ENCODE measurements at places on chromosomes 12 and 14. TPM values are rescaled to one million over a fixed set of nuclear protein-coding genes. Genes with fewer than 3 reads are reported as not detected.

The CEP128 gene
- 1.4 TPM for total RNA-seq

The SMCO2 gene
- not detected for total RNA-seq

The LHX5 gene
- not detected for total RNA-seq

The SNRNP35 gene
- total RNA-seq = 16.4 TPM

The SYNDIG1L gene
- total RNA-seq = not detected

- DNase-seq = no peak
Measured at GRCh38 chr12:129063600-129063999, 210.3 kb downstream of the GLT1D1 start.

- DNase-seq = no peak
Measured at GRCh38 chr14:75553157-75553556, 25.3 kb upstream of the FLVCR2 start.

GRCh38 chr12:29710104-29710503, 73.6 kb downstream of the TMTC1 start:
- no peak for DNase-seq

DNA sequence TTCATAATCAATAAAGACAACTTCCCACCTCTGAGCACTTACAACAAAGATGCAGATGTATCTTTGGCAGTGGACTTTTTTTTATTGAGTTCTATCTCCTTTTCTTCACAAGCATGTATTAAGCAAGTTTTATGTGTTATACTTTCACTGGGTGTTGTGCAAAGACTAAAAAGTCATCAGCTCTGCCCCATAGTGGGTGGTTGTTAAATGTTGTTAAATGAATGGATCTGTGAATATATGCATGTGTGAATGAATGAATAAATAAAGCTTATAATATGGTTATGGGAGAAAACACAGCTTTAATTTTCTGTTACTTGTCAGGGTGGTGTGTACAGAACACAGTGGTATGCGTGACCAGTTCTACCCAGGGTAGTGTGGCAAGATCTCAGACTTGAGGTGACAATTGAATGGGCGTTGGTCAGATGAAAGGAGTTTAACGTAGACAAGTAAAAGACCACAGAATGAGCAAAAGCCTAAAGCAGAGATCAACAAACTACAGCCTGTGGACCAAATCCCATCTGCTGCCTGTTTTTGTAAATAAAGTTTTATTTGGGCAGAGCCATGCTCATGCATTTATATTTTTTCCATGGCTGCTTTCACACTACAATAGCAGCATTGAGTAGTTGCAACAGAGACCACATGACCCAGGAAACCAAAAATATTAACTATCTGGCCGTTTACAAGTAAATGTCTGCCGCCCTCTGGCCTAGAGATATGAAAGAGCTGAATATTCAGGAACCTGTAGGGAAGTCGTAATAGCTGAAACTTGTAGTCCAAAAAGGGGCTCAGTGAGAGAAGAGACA, 207.4 kb upstream of the EEA1 start:
- DNase-seq = no peak

- DNase-seq = no peak
Measured at GRCh38 chr12:12885096-12885792, 6.1 kb upstream of the GPRC5A start.

DNA sequence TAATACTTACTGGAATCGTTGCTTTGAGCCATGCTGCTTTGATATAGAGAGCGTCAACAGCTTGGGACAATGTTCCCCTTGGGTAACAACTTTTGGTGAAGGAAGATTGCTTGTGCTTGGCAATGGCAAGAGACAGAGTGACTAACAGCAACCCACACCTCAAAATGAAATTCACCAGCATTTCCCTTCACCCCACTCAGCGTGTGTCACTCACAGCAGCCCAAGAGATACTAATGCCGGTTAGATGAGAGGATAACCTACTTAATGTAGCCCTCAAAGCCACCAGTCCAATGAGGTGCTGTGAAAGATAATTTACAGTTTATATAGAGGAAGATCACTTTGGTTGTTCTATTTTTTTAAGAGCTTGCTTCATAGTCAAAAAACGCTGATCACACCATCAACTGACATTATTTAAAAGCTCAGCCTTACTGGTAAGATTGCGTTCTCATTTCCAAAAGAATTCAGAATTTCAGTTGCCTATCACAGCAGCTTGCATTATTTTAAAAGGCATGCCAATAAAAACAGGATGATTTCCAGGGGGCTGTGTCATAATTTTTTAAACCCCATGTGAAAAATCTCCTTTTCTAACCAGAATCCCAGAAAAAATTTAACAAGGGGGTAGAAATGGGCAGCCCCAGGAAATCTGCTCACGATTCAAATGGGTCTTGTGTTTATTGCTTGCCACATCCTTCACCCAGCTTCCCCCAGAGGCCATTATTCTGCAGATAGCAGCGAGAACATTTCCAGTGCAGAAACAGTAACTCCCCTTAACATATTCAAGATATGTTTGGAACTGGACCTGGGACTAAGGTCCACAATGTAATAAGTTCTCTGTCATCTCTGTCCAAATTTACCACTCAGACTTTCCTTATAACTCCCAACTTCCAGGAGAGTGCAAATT, at the start of gene IL26:
IL26 (minus strand) TSS at position 235 of the 901 bp plus-strand sequence; CDS start at position 181, 54 bp downstream.
- no peak for DNase-seq

DNA sequence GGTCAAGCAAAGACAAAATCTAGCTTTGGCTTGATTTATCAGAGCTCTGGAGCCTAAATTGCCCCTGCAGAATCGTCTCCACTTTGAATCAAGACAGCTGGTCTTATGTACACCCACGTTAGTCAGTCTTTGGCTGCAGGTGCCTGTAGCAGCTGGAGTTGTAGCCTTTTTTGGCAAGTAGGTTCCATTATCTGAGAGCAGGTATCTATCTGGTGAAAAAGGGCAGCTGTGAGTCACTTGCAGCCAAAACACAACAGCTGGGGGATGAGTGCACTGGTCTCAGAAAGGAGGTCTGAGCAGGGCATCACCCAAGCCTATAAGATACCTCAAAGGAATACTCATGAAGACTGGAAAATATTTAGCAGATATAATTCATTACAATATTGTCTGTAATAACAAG, 43.6 kb upstream of the KCNH5 start:
- DNase-seq = no peak

DNA sequence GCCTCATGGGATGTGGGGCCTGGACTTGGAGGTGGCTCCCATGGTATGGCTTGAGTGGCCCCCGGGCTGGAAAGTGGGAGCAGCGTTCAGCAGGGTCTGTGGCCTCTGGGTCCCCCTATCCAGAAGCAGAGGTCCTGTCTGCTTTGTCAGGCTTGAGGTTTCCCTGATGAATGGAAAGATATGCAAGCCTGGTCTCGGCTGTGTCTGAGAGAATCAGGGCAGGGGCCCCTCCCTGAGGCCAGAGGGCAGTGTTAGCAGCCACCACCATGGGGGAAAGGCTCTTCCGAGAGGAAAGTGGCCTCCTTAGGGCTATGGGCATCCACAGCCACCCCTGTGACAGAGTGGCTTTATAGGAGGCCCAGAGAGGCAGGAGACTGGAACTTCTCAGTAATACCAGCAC, 128.2 kb downstream of the VRK1 start:
- no peak for DNase-seq

DNA sequence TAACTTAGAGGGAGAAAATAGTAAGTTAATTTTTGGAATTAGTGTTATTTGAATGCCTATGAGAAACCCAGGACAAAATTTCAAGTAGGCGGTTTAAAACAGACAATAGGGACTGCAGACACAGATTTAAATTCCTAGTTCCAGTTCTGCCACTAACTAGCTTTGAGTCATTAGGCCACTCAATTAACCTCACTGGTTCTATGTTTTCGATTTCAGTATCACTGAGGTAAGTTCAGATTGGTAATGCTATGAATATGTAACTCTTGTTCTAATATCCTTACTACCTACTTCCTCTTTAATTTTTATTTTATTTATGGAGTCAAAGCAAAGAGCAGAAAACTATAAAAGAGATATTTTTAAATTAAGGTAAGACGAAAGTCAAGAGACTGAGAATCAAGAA, 52.6 kb downstream of the GALC start:
- DNase-seq = no peak

- no peak for DNase-seq
Measured at GRCh38 chr12:100610666-100611430, 37.4 kb downstream of the GAS2L3 start.

- DNase-seq = no peak
Measured at GRCh38 chr14:73234029-73234428, 3.3 kb upstream of the PAPLN start.
